ENCODE measurements at places on chromosomes 6 and 20. TPM values are rescaled to one million over a fixed set of nuclear protein-coding genes. Genes with fewer than 3 reads are reported as not detected.

DNA sequence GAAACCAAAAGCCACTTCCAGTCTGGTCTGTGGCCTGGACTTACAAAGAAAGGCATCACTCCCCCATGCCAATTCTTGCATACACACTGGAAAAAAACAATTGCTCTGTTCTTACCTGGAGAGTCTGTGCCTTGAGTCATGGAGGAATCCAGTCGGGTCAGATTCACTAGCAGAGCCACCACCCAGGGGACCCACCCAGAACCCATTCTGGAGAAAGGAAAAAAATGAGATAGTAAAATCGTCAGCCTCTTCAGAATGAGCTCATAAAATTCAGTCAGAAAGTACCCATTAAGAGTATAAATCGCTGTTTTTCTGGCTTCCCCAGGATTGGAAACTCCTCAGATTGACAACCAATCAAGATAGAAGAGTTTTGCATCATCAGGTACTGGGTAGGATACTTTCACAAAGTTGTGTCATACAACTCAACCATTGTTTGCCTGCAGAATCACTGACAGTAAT, at the start of gene HLA-DOB:
Gene HLA-DOB (minus strand): TSS at position 257 of the 459 bp plus-strand sequence. CDS start 51 bp downstream, at position 206.
- H3K27ac ChIP-seq = no peak within 1 kb of the TSS
- peaks cover 5% of the 10 kb centered on the region for H3K4me1 ChIP-seq
- no peak within 1 kb of the TSS for H3K4me3 ChIP-seq
- DNase-seq = peak; percentile 10

DNA sequence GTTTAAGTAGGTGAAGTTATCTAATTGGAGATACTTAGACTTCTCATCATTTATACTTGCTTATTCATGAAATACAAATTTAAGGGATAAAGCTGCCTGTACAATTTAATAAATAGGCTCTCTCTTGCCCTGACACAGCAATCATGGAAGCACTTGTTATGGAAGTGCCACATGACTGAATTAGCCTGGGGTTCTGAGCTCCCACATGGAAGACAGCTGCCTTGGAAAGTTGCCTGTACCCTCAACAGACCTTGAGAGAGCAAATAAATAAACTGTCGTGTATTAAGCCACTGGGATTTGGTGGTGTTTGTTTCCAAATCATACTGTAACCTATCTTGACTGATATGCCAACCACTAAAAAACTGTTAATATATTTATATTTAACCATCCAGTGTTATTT, 87.0 kb upstream of the RSPO3 start:
- no peak overlapping the region for H3K27ac ChIP-seq
- H3K27me3 ChIP-seq = no peaks in the 10 kb centered on the region
- no peak overlapping the region for H3K4me3 ChIP-seq
- no peaks in the 10 kb centered on the region for H3K4me1 ChIP-seq

- no peak for DNase-seq
- H3K4me3 ChIP-seq = no peak overlapping the region
- no peaks in the 10 kb centered on the region for H3K27me3 ChIP-seq
These were observed 190.1 kb upstream of the DEFB112 start for GRCh38 chr6:50239853-50240252.

DNA sequence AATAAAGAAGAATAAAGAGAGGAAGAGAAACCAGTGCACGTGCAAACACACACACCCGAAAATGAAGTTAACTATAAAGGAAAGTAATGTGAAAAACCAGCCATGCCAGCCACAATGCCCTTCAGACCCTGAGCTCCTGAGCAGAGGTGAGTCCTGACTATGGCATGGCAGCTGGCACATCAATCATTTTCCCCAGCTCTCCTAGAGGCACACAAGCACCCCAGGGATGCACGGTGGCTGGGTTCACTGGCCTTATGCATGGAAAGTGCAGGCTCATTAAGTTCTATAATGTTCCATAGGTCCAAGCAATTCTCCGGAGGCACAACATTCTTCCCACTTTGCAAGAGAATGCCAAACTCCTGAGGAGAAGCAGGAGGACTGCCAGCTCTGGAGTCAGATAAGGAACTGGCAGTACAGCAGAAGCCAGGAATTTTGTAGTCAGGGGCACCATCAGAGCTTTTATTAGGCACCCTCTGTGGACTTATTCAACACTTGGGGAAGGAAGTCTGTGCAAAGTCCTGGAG, 175.0 kb upstream of the PRDM1 start:
- H3K36me3 ChIP-seq = no peaks in the 10 kb centered on the region
- no peak overlapping the region for H3K27ac ChIP-seq
- H3K27me3 ChIP-seq = no peaks in the 10 kb centered on the region
- no peak for DNase-seq
- no peak overlapping the region for H3K4me3 ChIP-seq
- H3K4me1 ChIP-seq = no peaks in the 10 kb centered on the region

DNA sequence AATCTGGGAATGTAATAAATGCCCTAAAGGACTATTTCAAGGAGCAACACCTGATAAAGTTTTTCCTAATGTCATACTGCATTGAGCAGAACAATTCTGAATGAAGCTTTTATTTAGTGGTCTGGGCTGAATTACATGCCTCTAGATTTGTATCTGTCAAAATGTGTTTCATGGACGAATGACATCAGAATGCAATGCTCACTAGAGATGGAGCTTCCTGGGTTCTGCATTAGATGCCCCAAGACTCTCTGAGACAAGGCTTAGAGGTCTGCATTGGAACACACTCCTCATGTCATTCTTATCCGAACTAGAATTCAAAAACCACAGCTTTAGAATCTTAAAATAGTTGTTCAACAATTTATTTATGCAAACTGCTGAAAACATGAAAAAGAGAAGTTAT, 62.0 kb downstream of the SYNE1 start:
- no peaks in the 10 kb centered on the region for H3K36me3 ChIP-seq
- peak overlapping the region; percentile 43 for H3K27ac ChIP-seq
- peaks cover 7% of the 10 kb centered on the region for H3K4me1 ChIP-seq
- H3K4me3 ChIP-seq = no peak overlapping the region
- DNase-seq = no peak

- no peak overlapping the region for H3K4me3 ChIP-seq
- no peak overlapping the region for H3K27ac ChIP-seq
- peak; percentile 29 for DNase-seq
- peaks cover 60% of the 10 kb centered on the region for H3K27me3 ChIP-seq
- 0 out of 2 replicates have a peak, but pooled peaks cover 3% of the 10 kb centered on the region for H3K4me1 ChIP-seq
These were observed 5.4 kb upstream of the CPXM1 start for GRCh38 chr20:2805689-2806350.

GRCh38 chr6:75863001-75863400, 114.0 kb downstream of the MYO6 start:
- H3K36me3 ChIP-seq = peaks cover 14% of the 10 kb centered on the region
- no peaks in the 10 kb centered on the region for H3K4me1 ChIP-seq
- no peak for DNase-seq
- H3K27ac ChIP-seq = no peak overlapping the region

DNA sequence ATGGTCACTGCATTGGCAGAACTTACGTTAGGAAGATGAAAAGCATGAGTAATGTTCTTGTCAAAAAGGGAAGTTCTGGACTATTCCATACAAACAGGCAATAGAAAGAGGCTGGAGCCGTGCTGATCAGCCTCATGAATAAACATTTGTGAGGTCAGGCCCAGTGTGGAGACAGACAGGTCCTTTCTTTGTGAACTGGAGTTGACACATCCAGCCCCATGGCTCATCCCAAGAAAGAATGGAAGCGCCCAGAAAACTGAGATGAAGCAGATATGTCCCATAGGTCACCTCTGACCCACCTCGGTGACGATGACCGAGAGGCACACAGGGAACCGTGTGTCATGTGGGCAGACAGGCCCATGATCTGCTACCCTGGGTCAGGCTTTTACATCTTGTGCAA, 276.0 kb upstream of the SGK1 start:
- H3K4me1 ChIP-seq = peaks cover 6% of the 10 kb centered on the region
- H3K4me3 ChIP-seq = no peak overlapping the region
- no peaks in the 10 kb centered on the region for H3K36me3 ChIP-seq

GRCh38 chr6:36301085-36301658, 31.3 kb downstream of the PNPLA1 start:
- peak; percentile 6 for DNase-seq
- no peak overlapping the region for H3K27ac ChIP-seq
- H3K27me3 ChIP-seq = peaks cover 21% of the 10 kb centered on the region
- H3K4me3 ChIP-seq = no peak overlapping the region

DNA sequence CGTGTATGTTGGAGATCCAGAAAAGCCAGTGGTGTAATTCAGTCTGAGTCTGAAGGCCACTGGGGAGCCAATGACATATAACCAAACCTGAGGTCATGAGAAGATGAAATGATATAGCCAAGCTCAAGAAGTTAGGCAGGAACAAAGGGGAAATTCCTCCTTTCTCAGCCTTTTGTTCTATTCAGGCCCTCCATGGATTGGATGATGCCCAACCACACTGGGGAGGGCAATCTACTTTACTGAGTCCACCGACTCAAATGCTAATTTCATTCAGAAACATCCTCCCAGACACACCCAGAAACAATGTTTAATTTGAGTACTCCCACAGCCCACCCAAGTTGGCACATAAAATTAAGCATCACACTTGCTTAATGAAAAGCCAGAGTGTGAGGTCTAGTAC, 183.6 kb downstream of the GJA1 start:
- no peak for DNase-seq
- H3K27ac ChIP-seq = no peak overlapping the region
- H3K27me3 ChIP-seq = no peaks in the 10 kb centered on the region
- no peaks in the 10 kb centered on the region for H3K36me3 ChIP-seq
- no peak overlapping the region for H3K4me3 ChIP-seq

DNA sequence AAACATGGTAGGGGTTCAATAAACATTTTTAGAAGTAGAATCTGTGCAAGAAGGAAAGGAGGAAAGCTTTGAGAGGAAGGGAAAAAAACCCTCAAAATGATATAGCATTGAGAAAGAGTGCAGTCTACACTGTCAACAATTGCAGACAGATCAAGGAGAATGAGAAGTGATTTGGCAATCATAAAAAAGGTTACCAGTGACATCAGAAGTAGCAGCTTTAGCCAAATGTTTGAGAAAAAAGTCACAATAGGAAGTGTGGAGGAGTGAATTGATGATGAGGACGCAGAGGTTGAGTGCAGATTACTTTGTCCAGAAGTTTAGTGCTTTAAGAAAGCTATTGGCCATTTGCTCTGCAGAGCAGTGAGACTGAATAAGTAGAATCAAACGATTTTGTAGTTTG, 155.0 kb downstream of the GJA1 start:
- no peak overlapping the region for H3K4me3 ChIP-seq
- no peaks in the 10 kb centered on the region for H3K36me3 ChIP-seq
- peaks cover 7% of the 10 kb centered on the region for H3K4me1 ChIP-seq
- peak; percentile 72 for DNase-seq

DNA sequence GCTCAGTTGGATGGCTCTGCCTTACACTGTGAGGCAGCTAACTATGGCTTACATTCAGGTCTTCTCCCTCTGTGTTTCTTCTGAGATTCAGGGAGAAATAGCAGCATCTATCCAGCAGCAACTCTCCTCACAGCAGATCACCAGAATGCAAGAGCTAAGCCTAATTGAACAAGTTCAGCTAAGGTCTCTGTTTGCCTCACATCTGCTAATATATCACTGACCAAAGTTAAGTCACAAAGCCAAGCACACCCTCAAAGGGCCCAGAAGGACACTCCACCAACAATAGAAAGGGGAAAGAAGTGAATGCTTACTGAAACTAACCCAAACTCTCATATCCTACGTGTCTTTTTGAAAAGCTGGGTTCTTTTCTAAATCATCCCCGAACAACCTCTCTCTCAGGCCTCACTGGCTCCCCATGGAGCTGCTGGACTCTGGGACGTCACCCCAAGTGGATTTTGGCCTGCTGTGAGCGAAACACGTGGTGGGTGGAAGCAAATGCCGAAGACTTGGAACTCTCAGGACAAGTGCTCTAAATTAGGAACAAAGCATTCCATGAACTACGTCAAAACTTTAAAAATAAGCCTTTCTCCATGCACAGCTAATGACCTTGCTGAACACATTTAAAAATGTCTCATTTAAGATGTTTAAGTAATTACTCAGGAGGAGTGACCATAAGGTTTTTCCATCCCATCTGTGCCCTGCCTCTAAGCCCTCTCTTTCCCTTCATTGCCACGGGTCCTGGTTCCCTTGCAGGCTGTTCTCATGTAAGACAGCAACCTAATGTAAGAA, 167.5 kb upstream of the PLCB4 start:
- no peaks in the 10 kb centered on the region for H3K4me1 ChIP-seq
- no peaks in the 10 kb centered on the region for H3K36me3 ChIP-seq
- H3K27me3 ChIP-seq = no peaks in the 10 kb centered on the region
- H3K4me3 ChIP-seq = no peak overlapping the region
- H3K27ac ChIP-seq = no peak overlapping the region

DNA sequence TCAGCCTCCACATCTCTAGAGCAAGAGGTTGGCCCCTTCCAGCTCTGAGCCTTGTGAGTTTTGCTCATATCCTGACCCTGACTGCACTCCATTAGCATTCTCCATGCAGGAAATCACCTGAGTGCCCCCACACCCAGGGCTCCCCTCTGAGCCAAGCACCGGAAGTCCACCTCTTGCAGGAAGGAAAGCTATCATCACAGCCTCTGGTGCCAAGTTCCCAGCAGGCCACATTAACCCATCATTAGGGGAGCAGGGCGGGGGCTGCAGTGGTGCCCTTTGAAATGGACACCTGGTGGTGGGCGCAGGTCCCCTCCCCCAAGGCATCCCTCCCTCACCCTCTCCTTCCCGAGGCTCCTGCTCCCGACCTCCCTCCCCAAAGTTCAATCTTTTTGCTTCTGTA, 16.1 kb downstream of the GRM4 start:
- no peaks in the 10 kb centered on the region for H3K36me3 ChIP-seq
- H3K4me1 ChIP-seq = no peaks in the 10 kb centered on the region
- no peak overlapping the region for H3K27ac ChIP-seq
- peaks cover 32% of the 10 kb centered on the region for H3K27me3 ChIP-seq
- no peak for DNase-seq

DNA sequence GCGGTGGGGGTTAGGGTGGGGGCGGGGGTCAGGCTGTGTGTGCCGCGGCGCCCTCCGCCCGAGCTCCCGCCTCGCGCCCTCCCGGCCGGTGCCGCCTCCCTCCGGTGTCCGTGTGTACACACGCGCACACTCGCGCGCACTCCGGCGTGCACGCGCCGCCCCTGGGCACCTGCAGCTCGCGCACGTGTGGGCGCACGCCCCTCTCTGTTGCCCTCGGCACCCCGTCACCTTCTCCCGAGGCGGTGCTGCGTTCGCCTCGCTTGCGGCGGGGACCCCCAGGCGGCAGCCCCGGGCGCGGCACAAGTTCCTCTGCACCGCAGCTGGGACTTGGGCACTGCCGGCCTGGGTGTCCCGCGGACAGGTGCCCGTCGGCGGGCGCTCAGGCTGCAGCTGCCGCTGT, 525 bp downstream of the MACROD2 start:
- H3K27ac ChIP-seq = no peak overlapping the region
- no peaks in the 10 kb centered on the region for H3K4me1 ChIP-seq
- no peaks in the 10 kb centered on the region for H3K36me3 ChIP-seq
- no peak for DNase-seq

- peak overlapping the region; percentile 3 for H3K4me3 ChIP-seq
- peaks cover 59% of the 10 kb centered on the region for H3K27me3 ChIP-seq
- no peak for DNase-seq
- H3K4me1 ChIP-seq = peaks cover 3% of the 10 kb centered on the region
- no peak overlapping the region for H3K27ac ChIP-seq
These were observed 40.8 kb upstream of the ZNFX1 start for GRCh38 chr20:49318430-49319207.

GRCh38 chr6:42498473-42499128, 46.9 kb upstream of the TRERF1 start:
- H3K4me1 ChIP-seq = no peaks in the 10 kb centered on the region
- no peak for DNase-seq
- no peak overlapping the region for H3K4me3 ChIP-seq
- H3K36me3 ChIP-seq = no peaks in the 10 kb centered on the region

OVOL2 gene
- polyA plus RNA-seq = not detected

CD24 gene
- polyA plus RNA-seq = 0.07 TPM

ITPA gene
- polyA plus RNA-seq = 52.6 TPM

OXT gene
- polyA plus RNA-seq = not detected

ATG5 gene
- polyA plus RNA-seq = 11.8 TPM

Data from IMR-90 (cell line).